ENCODE measurements at places on chromosomes 2 and 18. TPM values are rescaled to one million over a fixed set of nuclear protein-coding genes. Genes with fewer than 3 reads are reported as not detected.

The TRIM54 gene
- polyA plus RNA-seq = 5.3 TPM

The TSPYL6 gene
- polyA plus RNA-seq = 0.21 TPM

The PUM2 gene
- 99.2 TPM for polyA plus RNA-seq

The LYG2 gene
- 0.98 TPM for polyA plus RNA-seq

The ATP6V1B1 gene
- polyA plus RNA-seq = 52.2 TPM

The CYTIP gene
- 2.2 TPM for polyA plus RNA-seq

The ID2 gene
- polyA plus RNA-seq = 296 TPM

The REG1A gene
- polyA plus RNA-seq = not detected

The RAX gene
- not detected for polyA plus RNA-seq

The ST8SIA5 gene
- polyA plus RNA-seq = 1.3 TPM

The MAP3K19 gene
- 0.14 TPM for polyA plus RNA-seq

The CCDC85A gene
- polyA plus RNA-seq = 2.0 TPM

The CDH7 gene
- polyA plus RNA-seq = 20.3 TPM

The RGPD3 gene
- 0.67 TPM for polyA plus RNA-seq

The DPP4 gene
- polyA plus RNA-seq = 157 TPM

The GTF2A1L gene
- polyA plus RNA-seq = 0.74 TPM

The MAT2A gene
- polyA plus RNA-seq = 393 TPM

The AGXT gene
- 0.17 TPM for polyA plus RNA-seq

The GPR45 gene
- 0.11 TPM for polyA plus RNA-seq

The ZC3H8 gene
- 16.3 TPM for polyA plus RNA-seq

The HOXD8 gene
- polyA plus RNA-seq = 181 TPM

The MROH2A gene
- 0.26 TPM for polyA plus RNA-seq

The RAB6C gene
- 0.14 TPM for polyA plus RNA-seq

The ANKRD30BL gene
- 0.56 TPM for polyA plus RNA-seq

The IL1RL2 gene
- polyA plus RNA-seq = 2.0 TPM

The ACTG2 gene
- 0.50 TPM for polyA plus RNA-seq

The SRD5A2 gene
- 0.10 TPM for polyA plus RNA-seq

The ATAD2B gene
- polyA plus RNA-seq = 20.9 TPM

The DCDC2C gene
- 0.56 TPM for polyA plus RNA-seq

The HAT1 gene
- polyA plus RNA-seq = 75.0 TPM

The GYPC gene
- polyA plus RNA-seq = 61.7 TPM

The RIT2 gene
- polyA plus RNA-seq = 0.09 TPM

The PLCD4 gene
- polyA plus RNA-seq = 7.2 TPM

The SAG gene
- polyA plus RNA-seq = 0.05 TPM
